ENCODE measurements at places on chromosomes 3 and 15.

DNA sequence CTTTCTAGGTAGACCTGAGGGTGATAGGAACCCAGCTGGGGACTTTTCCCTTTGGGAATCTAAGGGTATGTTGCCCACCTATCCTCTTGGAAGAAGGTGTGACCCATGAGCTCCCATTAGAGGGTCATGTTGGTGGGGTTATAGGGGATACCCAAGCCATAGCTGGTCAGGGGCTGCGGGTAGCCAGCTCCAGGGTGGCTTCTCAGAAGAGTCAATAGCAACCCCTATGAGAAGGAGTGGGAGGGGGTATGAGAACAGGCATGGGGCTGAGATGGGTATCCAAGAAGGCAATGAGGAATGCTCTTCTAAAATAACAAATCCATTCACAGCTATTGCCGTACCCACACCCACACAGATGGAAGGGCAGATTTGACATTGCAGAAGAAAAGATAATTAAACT, 217.8 kb downstream of the UACA start:
- DNase-seq: no peak

DNA sequence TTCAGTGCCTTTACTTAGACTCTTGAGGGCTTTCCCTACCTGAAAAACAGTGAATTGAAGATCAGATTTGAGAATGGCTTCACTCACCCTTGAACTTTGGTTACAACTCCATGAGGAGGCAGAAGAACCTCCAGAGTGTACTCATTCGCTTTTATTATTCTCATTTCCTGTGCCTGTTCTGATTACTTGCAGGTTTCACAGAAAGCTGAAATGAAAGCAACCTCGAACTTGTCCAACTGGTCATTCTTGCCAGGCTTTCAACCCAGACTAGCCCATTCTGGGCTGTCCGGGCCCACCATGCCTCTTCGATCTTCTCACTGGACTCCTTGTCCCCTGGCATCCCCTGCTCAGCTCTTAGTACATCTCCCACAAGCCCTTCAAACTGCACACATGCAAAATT, 20.2 kb upstream of the THUMPD3 start:
- no peak for DNase-seq

DNA sequence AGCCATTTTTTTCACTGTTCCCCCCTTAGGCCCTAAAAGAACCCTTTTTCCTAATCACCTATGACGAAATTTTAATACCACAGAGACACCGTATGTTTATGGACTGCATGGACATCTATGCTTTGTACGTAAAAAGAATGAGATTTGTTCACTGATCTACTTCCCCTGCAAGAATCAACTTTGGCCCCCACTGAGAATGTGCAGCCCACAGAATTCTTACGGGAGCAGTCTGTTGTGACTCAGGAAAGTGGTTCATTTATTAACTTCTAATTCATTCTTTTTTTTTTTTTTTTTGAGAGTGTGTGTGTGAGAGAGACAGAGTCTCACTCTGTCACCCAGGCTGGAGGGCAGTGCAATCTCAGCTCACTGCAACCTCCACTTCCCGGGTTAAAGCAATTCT, 17.6 kb downstream of the EIF4E3 start:
- DNase-seq: no peak

GRCh38 chr3:184604039-184604601, 42.5 kb downstream of the EPHB3 start:
- DNase-seq: no peak

DNA sequence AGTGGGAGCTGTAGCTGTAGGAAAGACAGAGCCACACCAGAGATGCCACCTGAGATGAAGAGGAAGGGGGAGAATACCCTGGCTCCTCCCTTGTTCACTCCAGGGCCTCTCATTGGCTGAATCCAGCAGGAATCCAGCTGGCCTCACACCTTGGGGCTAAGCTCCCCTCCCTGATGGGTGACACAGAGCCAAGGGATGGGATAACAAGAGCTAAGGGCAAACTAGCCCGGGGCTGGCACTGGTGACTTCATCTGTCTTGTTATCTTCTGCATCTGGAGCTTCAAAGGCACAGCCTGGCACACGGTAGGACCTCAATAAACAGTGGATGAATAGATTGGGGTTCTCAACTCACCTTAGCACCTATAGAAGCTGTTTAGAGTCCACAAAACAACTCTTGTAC, 13.8 kb upstream of the GATA2 start:
- DNase-seq: no peak

DNA sequence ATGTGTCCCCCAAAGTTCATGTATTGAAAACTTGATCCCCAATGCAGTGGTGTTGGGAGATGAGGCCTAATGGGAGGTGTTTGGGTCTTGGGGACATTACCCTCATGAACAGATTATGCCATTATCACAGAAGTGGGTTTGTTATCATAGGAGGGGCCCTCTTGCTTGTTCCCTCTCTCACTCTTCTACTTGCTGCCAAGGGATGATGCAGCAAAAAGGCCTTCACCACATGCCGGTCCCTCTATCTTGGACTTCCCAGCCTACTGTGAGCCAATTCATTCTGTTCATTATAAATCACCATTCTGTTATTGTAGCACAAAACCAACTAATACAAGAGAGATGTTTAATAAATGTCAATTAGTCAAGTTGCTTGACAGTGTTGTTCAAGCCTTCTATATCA, 47.2 kb downstream of the FAM227B start:
- DNase-seq: no peak

DNA sequence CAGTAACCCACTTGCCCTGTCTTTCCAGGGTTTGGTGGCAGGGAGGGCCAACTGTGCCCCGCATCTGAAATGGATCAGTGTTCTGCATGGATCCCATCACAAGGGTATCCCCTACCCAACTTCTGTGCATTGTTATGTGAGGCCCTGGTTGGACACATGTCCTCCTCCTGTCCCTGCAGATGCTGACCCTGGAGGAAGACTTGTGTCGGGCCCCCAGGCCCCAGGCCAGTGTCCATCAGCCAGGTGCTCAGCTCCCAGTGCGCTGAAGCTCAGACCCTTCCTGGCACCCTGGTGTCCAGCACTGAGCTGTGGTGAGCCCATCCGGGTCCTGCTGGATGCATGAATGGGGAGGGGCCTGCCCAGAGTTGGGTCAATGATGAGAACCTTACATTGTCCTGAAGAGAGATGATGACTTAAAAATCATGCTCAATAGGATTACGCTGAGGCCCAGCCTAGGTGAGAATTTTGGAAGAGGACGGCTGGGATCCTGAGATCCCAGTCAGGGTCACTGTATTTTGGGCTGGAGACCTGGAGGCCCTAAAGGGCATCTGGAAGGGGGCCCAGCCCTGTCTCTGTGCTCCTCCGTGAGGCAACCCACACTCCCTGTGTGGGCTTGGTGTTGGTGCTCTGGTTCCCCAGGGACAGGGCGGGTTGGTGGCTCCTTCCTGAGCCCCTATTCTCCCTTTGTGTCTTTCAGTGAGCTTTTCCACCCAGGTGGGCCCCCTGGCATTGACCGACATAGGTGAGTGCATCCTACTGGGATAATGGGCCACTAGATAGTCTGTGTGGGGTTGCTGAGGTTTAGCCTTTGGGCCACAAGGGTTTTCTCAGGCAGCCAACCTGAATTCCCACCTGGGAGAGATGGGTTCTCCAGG, 199.1 kb downstream of the UBE3A start:
- DNase-seq: no peak

GRCh38 chr15:45130291-45131000, 652 bp downstream of the DUOX1 start:
- no peak for DNase-seq

GRCh38 chr3:129162729-129163579, 2.1 kb upstream of the ISY1 start:
- no peak for DNase-seq

GRCh38 chr3:38099518-38099917, 37.4 kb downstream of the ACAA1 start:
- no peak for DNase-seq

GRCh38 chr15:70876011-70876410, 16.2 kb downstream of the THAP10 start:
- no peak for DNase-seq

GRCh38 chr15:76988867-76989780, 5.8 kb upstream of the PSTPIP1 start:
- DNase-seq: no peak

DNA sequence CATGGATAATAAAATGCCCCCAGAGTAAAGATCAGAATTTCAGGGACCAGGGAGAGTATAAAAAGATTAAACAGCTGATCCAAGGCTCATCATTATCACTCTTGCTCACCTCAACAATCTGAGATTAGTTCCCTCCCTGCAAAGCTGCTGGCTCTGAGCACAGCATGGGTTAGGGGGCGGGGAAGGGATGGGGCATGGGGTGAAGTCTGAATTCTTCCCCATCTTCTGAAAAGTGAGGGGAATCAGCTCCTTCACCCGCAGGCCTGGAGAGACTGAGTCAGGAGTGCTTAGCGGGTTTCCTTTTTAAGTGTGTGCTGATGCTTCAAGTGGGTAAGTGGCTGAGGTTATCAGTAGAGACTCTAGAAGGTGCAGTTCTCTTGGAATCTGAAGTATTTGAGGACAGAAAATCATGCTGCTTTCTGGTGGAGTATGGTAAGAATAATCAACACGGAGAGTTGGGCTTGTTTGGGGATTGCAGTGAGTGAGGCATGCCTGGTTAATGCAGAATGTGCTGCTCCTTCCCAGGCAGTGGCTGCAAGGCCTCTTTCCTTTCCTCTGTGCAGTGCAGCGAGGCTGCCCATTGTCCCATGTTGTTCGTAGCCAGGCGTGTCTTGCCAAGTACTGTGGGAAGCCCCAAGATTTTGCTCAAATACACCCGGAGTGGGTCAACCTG, 59.2 kb upstream of the TRAK1 start:
- DNase-seq: no peak

DNA sequence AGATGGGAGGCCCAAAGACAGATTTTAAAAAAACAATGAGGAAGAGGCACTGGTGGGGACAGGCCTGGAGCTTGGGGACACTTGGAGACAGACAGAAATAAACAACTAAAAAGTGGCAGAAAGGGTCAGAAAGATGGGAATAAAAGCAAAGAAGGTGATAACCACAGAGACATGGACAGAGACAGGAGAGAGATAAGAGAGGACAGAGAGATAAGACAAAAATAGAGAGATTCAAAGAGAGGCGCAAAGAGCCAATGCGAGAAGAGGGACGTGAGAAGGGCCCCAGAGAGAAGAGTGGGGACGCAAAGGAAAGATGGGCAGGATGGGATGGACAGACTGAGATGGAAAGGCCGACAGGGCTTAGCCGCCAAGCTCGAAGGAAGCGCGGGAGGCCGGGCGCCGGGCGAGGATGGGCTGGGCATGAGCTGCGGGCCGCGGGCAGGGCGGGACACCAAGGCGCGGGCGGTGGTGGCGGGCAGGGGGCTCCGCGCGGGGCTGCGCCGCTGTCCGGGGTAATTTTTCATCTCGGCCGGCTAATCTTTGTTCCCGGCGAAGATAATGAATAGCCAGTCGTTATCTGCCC, 3.1 kb upstream of the GATA2 start:
- no peak for DNase-seq

GRCh38 chr3:144771381-144771870, 799.8 kb downstream of the DIPK2A start:
- DNase-seq: no peak

DNA sequence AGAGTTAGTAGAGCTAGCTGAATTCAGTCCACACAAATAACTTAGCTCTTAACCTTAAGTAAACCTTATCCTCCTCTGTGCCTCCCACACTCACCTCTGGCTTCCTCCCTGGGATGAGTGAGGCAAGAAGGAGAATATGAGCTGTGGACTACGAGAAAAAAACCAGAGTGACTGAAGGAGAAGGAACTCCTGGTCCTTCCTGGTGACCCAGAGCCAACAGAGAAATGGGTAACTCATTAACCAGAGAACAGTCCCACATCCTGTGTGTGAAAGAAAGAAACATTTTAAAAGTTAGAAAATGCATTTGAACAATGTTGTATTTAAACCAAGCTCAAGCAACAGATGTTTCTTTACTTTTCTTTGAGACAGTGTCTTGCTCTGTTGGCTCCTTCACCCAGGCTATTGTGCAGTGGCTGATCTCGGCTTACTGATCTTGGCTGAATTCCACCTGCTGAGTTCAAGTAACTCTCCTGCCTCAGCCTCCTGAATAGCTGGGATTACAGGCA, 27.5 kb upstream of the FAM81A start:
- DNase-seq: no peak

DNA sequence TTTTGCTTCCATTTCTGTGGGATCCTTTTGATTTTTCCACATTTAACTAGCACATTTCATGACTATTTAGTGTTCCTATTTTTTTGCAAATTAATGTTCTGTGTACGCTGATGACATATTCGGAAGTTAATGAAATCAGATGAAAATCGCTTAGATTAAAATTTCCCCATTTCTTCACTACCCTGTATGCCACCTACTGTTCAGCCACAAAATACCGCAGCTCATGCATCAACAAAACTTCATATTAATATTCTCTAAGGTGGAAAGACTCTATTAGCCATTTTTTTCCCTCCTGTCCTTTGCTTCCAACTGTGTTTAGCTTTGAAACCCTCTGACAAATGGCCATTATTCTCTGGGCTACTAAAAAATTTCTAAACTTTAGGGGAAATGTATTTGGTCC, 300.6 kb downstream of the MECOM start:
- no peak for DNase-seq

DNA sequence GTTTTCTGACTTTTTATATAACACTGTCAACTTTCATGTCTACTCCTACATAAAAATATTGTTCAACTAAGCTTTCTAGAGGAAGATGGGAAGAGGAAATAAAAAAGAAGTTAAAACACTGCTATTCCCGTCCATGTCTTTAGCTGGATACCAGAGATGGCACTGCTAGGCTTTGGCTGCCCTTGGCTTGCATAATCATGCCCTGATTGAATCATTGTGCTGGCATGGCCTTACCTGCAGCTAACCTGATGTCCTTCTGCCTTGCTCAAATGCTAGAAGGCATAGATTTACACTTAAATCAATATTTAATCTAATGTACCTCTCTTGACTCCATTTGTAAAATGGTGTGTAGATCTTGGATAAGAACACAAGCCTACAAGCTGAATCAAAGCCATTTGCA, 539.7 kb upstream of the IL12A start:
- no peak for DNase-seq

GRCh38 chr15:76200083-76200465, 111.2 kb downstream of the ETFA start:
- DNase-seq: no peak

DNA sequence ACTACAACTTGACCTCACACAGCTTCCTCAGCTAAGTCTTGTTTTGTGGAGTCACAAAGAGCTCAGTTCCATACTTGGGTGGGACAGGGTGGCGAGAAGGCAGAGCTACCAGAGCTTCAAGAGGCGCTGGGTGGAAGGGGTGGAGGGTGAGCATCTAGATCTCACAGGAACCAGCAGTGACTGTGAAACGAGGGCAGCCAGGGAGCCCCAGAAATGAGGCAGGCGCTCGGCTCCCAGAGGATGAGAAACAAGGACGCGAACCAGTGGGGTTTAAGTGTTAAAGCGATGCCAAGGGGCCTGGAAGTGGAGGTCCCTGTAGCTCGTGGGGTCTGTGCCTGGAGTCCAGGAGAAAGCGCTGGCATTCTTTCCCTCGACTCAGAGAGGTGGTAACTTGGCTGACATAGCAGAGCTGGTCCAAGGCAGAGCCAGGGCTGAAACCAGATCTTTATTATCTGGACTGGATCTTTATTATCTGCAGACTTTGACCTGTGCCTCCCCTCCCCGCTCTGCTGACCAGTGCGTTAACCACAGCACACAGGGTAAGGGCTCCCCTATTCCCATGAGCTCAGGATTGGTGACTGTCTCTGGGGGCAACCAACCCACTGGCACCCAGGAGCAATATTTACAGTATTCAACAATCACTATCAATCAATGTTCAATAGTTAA, 26.2 kb upstream of the TRPM1 start:
- DNase-seq: no peak

Data from stimulated activated CD4-positive, alpha-beta T cell treated with anti-CD3 and anti-CD28 coated beads, Interleukin-4, amount 100 ng/mL, for 4 hours (primary cell).